Subcutaneous adipose tissue (tissue), 4 donors: ENCODE measurements at places on chromosomes 16 and 17. TPM values are rescaled to one million over a fixed set of nuclear protein-coding genes. Genes with fewer than 3 reads are reported as not detected.

The AGRP gene
- total RNA-seq, result not detected

The GABARAP gene
- total RNA-seq, result 457 TPM

The WFDC1 gene
- 0.44 TPM for total RNA-seq

The TEX14 gene
- not detected for total RNA-seq

The TMEM100 gene
- 45.9 TPM for total RNA-seq
